Liver (tissue), 10 donors: ENCODE measurements at places on chromosomes 13 and 19.

- peaks cover 27% of the 10 kb centered on the region for H3K27me3 ChIP-seq
- H3K4me1 ChIP-seq = peaks cover 3% of the 10 kb centered on the region
- no peak overlapping the region for H3K27ac ChIP-seq
These were observed 7.5 kb upstream of the TSHZ3 start for GRCh38 chr19:31356587-31357314.

- no peaks in the 10 kb centered on the region for H3K27me3 ChIP-seq
- H3K4me3 ChIP-seq = no peak overlapping the region
- DNase-seq = no peak
- H3K27ac ChIP-seq = no peak overlapping the region
- H3K4me1 ChIP-seq = no peaks in the 10 kb centered on the region
These were observed 70.4 kb upstream of the FARP1 start for GRCh38 chr13:98072476-98072875.

GRCh38 chr13:84029396-84029795, 147.1 kb upstream of the SLITRK1 start:
- no peak overlapping the region for H3K27ac ChIP-seq
- H3K36me3 ChIP-seq = no peaks in the 10 kb centered on the region
- no peak overlapping the region for H3K4me3 ChIP-seq
- H3K4me1 ChIP-seq = no peaks in the 10 kb centered on the region

GRCh38 chr13:111115965-111116521, 933 bp downstream of the ARHGEF7 start:
- H3K27ac ChIP-seq = peak overlapping the region; percentile 71
- peaks cover 44% of the 10 kb centered on the region for H3K4me1 ChIP-seq
- peak; percentile 53 for DNase-seq
- peak overlapping the region; percentile 85 for H3K4me3 ChIP-seq
- peaks cover 10% of the 10 kb centered on the region for H3K27me3 ChIP-seq
- no peaks in the 10 kb centered on the region for H3K36me3 ChIP-seq

DNA sequence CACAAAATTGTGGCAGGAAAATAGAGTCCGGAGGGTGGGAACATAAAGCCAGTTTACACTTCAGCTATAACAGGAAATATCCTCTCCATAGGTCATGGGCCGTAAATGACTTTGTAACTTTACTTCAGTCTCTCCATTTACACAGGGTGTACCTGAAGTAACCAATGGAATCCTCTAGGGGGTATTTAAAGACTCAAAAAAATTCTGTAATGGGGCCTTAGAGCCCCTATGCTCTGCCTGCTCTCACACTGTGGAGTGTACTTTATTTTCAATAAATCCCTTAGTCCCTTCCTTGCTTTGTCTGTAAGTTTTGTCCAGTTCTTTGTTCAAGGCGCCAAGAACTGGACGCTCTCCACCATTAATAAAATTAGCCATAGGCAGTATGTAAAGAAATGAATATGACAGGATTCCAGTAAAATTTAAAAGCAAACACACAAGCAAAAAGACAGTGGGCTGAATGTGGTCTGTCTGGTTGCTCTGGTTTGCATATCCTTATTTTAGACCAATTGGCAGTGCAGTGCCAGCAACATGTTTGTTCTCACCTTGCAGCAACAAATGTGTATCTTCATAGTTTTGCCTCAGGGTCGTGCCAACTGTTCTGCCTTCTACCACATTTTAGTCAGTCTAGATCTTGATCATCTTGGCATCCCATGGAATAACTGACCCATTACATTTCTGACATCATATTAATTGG, 801.5 kb upstream of the SPRY2 start:
- no peak for DNase-seq
- H3K4me1 ChIP-seq = no peaks in the 10 kb centered on the region
- H3K36me3 ChIP-seq = no peaks in the 10 kb centered on the region
- no peak overlapping the region for H3K4me3 ChIP-seq
- H3K27me3 ChIP-seq = no peaks in the 10 kb centered on the region
- H3K27ac ChIP-seq = no peak overlapping the region

DNA sequence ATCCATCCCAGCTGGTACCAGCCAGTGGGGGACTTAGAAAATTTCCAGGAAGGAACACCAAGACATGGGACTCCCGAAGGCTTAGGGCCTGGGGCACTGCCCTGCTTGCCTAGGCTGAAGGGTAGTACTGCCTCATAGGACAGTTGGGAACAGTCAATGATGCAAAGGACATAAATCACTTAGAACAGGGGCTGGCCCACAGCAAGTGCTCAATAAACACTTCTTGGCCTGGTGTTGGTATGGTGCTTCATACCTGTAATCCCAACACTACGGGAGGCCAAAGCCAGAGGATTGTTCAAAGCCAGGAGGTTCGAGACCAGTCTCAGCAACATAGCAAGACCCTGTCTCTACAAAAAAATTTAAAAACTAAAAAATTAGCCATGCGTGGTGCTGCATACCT, 5.8 kb downstream of the KEAP1 start:
- H3K4me1 ChIP-seq = peaks cover 43% of the 10 kb centered on the region
- DNase-seq = no peak
- H3K27me3 ChIP-seq = no peaks in the 10 kb centered on the region

DNA sequence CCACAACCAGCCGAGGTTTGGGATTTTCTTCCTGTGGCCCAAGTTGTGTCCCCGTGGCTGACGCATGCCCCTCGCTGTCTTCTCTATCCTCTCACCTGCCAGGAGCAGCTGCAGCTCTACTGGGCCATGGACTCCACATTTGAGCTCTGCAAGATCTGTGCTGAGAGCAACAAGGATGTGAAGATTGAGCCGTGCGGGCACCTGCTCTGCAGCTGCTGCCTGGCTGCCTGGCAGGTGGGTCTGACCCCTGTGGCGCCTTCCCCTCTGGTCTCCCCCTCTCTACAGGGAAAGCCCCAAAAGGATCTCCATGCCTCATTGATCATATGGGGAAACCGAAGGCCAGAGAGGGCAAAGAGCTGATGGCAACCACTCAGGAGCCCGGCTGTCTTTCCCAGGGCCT, 14.6 kb downstream of the CBLC start:
- no peak overlapping the region for H3K4me3 ChIP-seq
- no peak overlapping the region for H3K27ac ChIP-seq
- H3K4me1 ChIP-seq = peaks cover 11% of the 10 kb centered on the region
- H3K36me3 ChIP-seq = no peaks in the 10 kb centered on the region
- DNase-seq = no peak
- H3K27me3 ChIP-seq = no peaks in the 10 kb centered on the region

GRCh38 chr19:18712981-18713380, 29.5 kb downstream of the CRTC1 start:
- no peak overlapping the region for H3K27ac ChIP-seq
- H3K4me3 ChIP-seq = no peak overlapping the region
- no peak for DNase-seq
- no peaks in the 10 kb centered on the region for H3K27me3 ChIP-seq
- no peaks in the 10 kb centered on the region for H3K36me3 ChIP-seq

DNA sequence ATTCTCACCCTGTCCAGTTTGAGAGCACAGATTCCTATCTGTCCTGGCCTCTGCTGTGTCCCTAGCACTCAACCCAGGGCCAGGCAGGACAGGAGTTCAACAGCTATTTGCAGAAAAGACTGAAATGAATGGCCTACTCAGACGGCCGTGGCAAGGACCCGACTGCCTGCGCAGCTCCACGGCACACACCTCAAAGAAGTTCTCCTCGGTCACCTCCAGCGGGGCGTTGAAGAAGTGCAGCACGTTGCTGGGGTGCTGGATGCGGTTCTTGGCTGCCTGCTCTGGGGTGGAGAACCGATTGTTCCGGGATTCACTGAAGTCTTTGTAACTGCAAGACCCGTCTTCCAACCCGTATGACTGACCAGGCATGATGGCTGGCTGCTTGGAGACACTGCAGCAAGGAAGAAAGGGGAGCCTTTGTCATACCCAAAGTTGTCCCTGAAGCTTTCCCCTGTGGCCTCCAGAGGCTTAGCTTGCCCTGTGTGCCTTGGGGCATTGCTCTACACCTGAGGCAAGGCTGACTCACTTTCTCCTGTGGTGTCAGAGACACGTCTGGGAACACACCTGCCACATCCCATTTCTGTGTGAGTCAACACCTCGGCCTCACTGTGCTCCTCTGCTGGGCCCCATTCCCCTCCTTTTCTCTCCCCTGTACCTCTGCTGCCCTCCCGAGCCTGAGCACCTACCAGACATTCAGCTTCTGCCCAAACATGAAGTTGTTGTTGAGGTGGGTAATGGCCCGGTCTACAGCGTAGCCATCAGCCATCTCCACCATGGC, 6.8 kb upstream of the ECH1 start:
- peaks cover 64% of the 10 kb centered on the region for H3K36me3 ChIP-seq
- H3K4me1 ChIP-seq = peaks cover 21% of the 10 kb centered on the region
- H3K4me3 ChIP-seq = no peak overlapping the region
- peak overlapping the region; percentile 69 for H3K27ac ChIP-seq
- no peak for DNase-seq

GRCh38 chr19:47158879-47159503, 28.4 kb downstream of the SAE1 start:
- DNase-seq = no peak
- no peak overlapping the region for H3K4me3 ChIP-seq
- H3K36me3 ChIP-seq = peaks cover 5% of the 10 kb centered on the region
- H3K4me1 ChIP-seq = peaks cover 7% of the 10 kb centered on the region
- H3K27me3 ChIP-seq = no peaks in the 10 kb centered on the region

- no peak overlapping the region for H3K27ac ChIP-seq
- peaks cover 30% of the 10 kb centered on the region for H3K36me3 ChIP-seq
- no peak for DNase-seq
- H3K4me3 ChIP-seq = no peak overlapping the region
- no peaks in the 10 kb centered on the region for H3K4me1 ChIP-seq
These were observed 43.1 kb downstream of the ZMYM2 start for GRCh38 chr13:20001366-20002190.

DNA sequence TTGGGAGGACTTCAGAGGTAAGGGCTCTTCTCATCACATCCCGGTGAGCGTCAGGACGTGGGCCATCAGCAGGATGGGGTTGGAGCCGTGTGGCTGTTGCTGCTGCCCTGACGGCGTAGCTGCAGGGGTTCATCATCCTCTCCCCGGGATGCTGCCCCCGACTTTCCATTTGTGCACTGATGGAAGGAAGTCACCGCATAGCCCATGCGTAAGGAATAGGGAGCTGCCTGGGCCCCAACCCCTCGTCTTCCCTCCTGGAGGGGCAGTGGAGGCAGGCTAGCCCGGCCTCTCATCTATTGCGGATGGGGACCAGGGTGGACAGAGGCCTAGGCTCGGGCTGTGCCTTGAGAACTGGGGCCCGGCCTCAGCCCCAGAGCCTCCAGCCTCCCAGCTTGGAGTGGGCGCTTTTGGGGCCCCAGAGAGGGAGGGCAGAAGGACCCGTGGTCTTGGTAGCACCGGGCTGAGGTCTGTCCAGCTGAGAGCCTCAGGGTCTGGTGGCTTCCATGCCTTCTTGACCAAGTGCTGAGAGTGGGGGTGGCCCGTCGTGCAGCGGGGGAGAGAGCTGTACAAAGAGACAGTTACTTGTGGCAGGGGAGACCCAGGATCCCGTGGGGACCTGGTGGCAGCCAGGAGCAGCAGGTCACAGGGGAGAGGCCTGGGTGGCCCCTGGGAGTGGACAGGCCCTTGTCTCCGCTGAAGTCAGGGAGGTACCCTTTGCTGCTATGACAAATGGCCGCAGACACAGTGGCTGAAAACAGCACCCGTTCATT, 44.0 kb downstream of the KDM4B start:
- DNase-seq = no peak
- H3K27ac ChIP-seq = no peak overlapping the region
- H3K36me3 ChIP-seq = peaks cover 6% of the 10 kb centered on the region
- H3K4me1 ChIP-seq = peaks cover 12% of the 10 kb centered on the region

DNA sequence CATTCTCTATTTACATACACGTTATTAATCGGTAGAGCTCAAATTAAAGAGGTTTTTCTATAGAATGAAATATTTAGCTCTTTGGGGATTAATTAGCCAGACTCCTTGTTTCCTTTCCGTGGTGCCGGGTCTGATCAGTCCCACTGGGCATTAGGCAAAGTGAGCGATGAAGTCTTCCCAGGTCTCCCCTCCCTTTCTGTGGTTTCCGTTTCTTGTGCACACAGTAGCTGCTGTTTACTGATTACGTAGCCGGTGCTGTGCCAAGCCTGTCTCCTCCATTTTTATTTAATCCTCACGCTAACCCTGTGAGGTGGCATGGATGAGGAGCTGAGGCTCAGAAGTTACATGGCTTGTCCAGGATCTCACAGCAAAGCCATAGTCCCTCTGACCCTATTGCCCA, 9.0 kb downstream of the SLC25A15 start:
- DNase-seq = no peak
- H3K36me3 ChIP-seq = peaks cover 15% of the 10 kb centered on the region
- H3K4me3 ChIP-seq = no peak overlapping the region
- H3K27me3 ChIP-seq = no peaks in the 10 kb centered on the region

DNA sequence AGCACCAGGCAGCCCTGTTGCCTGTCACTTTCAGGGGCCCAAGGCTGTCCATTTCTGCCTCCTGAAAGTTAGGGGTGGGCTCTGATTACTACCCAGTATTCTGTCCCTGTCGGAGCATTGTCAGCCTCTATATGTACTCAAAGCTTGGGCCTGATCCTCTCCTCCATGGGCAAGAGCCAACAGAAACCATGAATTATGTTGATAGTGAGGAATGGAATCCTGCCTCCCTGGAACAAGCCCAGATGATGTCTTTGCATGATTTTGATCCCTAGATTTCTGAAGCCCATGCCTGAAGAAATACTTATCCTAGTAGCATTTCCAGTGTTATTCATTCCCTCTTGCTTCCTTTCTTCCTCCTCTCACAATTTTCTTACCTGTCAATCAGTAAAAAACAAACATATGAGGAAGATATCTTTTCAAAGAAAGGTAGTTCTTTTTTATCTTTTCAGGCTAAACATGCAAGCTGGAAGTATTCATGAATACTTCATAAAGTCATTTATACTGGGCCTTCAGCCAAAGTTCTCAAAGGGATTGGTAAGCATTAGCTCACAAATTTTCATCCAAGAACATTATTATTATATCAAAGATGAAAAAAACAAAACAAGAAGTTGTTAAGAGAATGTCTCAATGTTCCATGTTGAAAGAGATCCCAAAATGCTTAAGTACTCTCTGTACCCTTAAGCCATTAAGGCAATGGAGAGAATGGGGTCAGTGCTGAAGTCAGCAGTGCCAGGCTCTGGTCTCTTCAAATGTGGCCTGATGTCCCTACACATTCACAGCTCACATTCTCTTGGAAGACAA, 171.7 kb downstream of the NHLRC3 start:
- no peaks in the 10 kb centered on the region for H3K27me3 ChIP-seq
- no peak for DNase-seq
- no peaks in the 10 kb centered on the region for H3K36me3 ChIP-seq
- H3K4me3 ChIP-seq = no peak overlapping the region

DNA sequence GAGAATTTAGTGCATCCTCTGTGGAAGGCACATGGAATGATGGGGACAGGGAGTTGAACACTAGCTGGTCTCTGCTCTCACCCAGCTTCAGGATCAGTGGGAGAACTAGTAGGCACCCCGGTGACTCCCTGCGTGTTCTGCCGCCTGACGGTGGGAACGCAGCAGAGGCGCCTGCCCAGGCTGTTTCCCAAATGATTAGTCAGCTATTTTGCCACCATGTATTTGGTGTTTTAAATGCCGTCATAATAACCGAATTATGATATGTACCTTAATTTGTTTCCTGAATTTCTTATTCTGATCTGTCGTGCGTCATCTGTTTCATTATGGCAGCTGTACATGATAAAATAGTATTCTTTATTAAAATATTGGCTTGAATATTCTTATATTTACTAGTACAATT, 115.9 kb upstream of the GJB6 start:
- DNase-seq = no peak
- no peaks in the 10 kb centered on the region for H3K27me3 ChIP-seq
- H3K4me1 ChIP-seq = no peaks in the 10 kb centered on the region
- no peak overlapping the region for H3K4me3 ChIP-seq
- no peaks in the 10 kb centered on the region for H3K36me3 ChIP-seq
